OCI-M1 (cell line): ENCODE measurements at places on chromosomes 13 and 19.

DNA sequence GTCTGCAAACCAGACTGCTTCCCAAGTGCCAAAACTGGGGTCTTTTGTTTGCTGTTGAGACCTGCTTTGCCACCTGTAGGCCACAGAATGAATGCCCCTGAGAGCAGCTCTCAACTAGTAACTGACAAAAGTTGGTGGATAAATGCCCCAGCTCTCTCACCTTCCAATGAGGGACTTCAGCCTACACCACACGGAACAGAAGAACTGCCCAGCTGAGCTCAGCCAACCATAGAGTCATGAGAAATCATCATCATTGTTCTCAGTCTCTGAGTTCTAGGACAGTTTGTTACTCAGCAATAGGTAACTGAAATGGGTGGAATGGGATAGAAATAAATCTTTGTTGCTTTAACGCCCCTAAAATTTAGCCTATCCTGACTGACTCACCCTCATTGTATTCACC is 59.1 kb upstream of the MRI1 start:
- no peak for DNase-seq

DNA sequence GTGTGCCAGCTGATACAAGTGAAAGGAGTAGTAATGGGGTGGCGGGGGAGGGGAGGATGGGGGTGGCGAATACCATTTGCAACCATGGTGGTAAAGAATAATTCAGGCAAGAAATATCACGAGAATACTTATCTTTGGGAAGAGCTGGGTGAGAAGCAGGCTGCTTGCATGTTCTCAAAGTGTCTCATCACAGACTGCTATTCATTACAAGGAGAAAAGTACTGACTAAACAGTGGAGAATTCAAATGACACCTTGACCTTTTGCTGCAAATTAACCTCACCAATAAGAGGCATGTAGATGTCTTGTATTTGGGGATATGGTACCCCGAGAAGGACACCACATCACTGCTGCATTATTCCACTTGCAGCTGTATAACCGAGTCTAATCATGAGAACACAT is 585.7 kb upstream of the GPC6 start:
- DNase-seq, result no peak

- no peak for DNase-seq
These were observed 10.2 kb upstream of the CCDC97 start for GRCh38 chr19:41299755-41300089.

- no peak for DNase-seq
These were observed 9.2 kb upstream of the NCCRP1 start for GRCh38 chr19:39187552-39187943.

GRCh38 chr13:113483504-113484293 is 6.8 kb downstream of the DCUN1D2 start:
- DNase-seq, result no peak

DNA sequence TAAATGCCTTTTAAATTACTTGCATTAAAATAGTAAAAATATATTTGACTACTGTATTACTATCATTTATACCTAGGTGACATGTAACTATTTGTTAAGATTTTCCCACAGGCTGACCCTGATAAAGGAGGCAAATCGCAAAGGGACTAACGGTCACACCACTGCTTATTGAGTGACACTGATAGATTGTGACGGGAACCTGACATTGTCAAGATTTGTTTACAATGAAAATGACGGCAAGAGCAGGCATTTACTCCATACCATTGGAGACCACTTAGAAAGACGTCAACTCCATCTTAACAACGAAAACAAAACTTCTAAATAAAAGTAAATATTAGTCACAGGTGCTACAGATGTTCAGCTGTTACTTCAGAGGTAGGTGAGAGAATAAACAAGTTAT is 289.0 kb downstream of the DACH1 start:
- no peak for DNase-seq

- no peak for DNase-seq
These were observed 277.8 kb downstream of the FOXO1 start for GRCh38 chr13:40388617-40389016.

DNA sequence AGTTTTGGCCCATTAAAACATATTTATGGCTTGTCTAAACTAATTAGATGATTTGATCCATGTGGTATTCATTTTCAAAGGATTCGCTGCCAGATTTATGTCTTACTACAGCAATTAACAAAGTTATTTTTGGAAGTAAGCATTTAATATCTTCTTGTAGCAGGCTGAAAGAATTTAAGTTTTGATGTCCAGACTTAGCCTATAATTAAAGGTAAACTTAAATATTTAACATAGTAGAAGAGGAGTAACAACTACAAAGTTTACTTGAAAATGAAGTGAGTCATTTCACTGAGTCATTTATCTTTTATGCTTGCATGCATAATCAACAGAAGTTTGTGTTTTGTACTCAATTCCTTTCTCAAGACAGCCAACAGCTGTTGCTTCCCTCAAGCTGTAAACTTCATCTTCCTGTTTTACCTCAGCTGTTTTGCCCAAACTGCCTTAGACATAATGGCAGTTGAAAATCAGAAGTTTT is 58.1 kb downstream of the EDNRB start:
- DNase-seq, result peak; percentile 77

- no peak for DNase-seq
These were observed 46.0 kb downstream of the C13orf46 start for GRCh38 chr13:113927661-113928581.

DNA sequence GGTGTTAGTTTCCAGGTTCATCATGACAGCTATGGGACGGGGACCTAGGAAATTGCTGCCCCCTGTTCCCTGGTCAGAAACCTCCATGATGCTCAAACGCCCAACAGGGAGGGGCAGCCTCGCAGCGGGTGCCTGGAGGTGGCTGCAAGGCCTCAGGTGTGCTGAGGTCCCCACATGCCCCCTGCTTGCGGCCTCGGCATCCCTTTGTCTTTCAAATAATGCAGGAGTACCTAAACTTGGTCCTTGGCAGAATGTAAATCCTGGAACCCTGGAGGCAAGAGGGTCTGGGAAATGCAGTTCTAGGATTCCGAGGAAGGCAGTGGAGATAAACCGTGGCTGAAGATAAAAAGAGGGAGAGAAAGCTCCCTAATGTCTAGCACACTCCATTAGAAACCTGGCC is 52.4 kb downstream of the SKA3 start:
- no peak for DNase-seq

DNA sequence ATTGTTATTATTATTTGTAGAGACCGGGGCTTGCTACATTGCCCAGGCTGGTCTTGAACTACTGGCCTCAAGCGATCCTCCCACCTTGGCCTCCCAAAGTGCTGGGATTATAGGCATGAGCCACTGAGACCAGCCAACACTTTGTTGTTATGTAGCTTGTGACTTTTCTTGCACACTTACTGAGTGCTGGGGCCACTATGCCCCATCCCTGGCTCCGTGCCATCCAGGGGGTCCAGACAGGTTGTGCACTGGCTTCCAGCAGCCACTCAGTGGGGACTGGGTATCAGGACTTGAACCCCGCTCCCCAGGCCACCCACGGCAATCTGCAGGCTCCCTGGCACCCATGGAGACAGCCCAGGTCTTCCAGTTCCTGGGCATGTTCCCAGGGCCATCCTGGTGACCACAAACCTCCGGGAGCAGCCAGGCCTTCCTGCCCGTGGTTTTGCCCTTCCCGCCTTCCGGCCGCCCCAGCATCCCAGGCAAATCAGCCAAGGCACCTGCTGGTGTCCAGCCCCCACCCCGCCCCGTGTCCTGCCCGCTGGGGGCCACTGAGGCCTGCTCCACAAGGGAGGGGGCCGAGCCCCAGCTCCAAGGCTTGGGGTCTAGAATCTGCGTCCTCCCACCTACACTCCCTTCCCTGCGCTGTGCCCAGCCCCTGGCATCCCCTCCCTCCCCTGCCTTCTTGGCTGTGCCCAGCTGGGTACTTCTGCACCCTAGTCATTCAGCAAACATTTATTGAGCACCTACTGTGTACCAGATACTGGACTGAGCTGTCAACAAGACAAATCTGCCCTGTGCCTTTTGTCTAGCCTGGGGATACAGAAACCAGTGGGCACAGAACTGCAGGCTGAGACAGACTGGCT is 23.7 kb upstream of the SEMA6B start:
- DNase-seq, result no peak

GRCh38 chr19:40279120-40279551 is 6.0 kb downstream of the AKT2 start:
- no peak for DNase-seq

GRCh38 chr13:110916301-110917142 is 1.7 kb upstream of the ANKRD10 start:
- peak; percentile 44 for DNase-seq

DNA sequence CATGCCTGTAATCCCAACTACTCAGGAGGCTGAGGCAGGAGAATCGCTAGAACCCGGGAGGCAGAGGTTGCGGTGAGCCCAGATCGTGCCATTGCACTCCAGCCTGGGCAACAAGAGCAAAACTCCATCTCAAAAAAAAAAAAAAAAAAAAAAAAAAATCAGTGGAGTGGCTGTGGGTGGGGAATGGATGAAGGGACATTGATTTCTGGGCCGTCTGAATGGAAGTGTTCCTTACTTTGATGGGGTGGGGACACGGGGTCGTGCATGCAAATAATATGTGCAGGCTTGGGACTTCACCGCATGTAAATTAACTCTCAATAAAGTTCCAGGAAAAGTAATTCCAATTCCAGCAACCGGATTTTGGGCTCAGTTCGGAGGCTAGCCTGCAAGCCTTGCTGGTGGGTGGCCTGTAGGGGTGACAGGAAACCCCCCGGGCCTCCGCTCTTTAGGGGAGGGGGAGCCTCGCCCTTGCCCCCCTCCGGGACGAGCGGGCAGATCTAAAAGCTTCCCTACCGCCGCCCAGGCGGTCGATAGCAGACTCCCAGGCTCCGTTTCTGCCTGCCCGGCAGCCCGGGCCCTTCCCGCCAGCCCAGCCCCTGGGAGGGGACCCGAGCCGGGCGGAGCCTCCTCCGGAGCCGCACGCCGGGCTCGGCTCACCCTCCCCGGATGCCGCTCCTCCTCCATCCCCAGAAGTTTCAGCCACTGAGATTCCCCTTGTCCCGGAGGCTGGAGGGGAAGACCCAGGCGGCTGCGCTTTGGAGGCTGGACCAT is 48.0 kb upstream of the ADGRE5 start:
- DNase-seq, result no peak

GRCh38 chr19:1944088-1944915 is 3.3 kb downstream of the CSNK1G2 start:
- no peak for DNase-seq

- no peak for DNase-seq
These were observed 1268.2 kb downstream of the SLITRK1 start for GRCh38 chr13:82614086-82614485.

DNA sequence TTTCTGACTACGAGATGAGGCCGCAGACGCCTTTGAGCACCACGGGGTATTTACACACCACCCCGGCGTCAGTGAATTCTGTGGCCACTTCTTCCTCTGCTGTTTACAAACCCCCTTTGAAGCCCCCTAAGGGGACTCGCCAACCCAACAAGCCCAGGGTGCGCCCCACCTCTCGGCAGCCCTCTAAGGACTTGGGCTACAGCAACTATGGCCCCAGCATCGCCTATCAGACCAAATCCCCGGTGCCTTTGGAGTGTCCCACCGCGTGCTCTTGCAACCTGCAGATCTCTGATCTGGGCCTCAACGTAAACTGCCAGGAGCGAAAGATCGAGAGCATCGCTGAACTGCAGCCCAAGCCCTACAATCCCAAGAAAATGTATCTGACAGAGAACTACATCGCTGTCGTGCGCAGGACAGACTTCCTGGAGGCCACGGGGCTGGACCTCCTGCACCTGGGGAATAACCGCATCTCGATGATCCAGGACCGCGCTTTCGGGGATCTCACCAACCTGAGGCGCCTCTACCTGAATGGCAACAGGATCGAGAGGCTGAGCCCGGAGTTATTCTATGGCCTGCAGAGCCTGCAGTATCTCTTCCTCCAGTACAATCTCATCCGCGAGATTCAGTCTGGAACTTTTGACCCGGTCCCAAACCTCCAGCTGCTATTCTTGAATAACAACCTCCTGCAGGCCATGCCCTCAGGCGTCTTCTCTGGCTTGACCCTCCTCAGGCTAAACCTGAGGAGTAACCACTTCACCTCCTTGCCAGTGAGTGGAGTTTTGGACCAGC is 5.3 kb downstream of the SLITRK5 start:
- no peak for DNase-seq

GRCh38 chr19:45576682-45577081 is 7.9 kb downstream of the OPA3 start:
- no peak for DNase-seq

DNA sequence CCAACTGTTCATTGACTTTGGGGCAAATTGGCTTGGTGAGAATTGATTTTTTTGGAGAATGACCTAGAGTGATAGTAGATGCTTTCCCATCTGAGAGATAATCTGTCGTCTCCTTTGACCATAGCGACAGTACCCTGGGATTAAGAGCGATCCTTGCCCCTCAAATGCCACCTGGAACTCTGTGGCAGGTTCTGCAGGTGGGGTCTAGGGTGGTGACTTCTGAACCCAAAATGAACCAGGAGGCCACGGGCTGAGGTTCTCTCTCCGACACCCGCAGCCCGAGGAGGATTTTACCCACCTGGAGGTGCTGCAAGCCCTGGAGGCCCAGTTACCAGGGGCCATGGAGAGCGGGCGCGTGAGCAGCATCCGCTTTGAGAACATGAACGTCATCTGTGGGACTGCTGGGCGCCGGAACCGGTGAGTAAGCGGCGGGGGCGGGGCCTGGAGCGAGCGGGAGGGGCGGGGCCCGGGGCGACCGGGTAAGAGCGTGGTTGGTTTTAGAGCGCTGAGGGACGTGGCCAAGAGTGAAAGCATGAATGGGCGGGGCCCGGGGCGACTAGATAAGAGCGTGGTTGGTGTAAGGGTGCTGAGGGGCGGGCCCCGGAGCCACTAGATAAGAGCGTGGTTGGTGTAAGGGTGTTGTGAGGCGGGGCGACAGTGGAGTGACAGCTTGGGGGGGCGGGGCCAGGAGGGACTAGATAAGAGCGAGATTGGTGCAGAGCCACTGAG is 8.6 kb downstream of the C19orf81 start:
- peak; percentile 100 for DNase-seq

DNA sequence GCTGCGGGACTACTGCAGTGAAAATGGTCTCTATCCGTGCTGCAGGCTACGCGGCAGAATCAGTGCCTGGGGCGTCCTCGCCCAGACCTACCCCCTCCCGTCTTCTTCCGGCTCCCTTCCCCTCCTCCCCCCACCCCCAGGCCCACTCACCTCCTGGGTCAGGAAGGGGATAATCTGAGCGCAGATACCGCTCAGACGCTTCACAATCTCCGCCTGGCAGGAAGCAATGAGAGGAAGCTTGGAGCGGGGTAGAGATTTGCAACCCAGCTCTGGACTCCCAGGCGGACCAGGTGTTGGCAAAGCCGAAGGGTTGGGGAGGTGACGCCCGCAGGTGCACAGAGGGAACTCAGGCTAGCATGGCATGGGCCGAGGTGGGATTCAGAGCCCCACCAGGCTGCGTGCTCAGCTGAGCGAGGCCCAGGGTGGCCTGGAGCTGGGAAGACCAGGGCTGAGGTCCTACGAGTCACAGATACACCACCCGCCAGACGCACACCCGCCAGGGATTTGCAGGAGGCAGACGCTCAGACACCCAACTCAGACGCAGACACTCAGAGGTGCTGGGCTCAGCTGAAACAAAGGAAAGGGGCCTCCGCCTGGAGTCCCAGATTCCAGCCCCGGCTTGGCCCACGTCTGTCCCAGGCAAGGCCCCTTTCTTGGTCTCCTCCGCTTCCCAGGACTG is 4.1 kb downstream of the TLE2 start:
- DNase-seq, result no peak

- no peak for DNase-seq
These were observed 270.9 kb upstream of the NBEA start for GRCh38 chr13:34671137-34671536.
